ENCODE measurements at places on chromosomes 1 and 21.

DNA sequence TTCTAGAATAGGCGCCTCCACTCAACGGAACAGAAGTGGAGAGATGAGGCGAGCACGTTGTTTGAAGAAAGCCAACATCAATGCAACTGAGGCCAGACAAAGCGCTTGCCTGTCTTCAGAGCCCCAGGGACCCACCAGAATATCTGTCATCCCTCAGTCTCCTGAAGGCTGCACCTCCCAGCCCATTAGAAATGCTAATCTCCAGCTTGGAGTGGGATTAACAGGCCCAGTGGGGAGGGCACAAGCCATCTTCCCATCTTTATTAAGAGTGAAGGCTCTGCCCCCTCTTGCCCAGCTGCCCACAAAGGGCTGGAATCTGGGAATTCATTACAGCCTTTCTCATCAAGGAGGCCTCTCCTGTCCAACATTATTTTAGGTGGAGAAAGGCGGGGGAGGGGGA lies 16.8 kb upstream of the CNTN2 start:
- no peak for DNase-seq

DNA sequence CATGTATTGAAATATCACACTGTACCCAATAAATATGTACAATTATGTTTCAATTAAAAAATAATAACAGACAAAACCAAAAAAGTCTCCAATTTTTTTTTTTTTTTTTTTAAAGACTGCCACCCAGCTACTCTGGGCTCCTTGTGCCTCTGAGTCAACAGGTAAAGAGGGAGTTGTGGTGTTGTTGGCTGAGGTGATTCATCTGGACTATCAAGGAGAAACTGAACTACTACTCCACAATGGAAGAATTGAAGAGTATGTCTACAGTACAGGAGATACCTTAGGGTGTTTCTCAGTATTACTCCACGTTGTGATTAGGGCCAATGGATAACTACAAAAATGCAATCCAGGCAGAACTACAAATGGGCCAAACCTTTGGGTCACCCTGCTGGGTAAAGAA lies 67.9 kb downstream of the SCMH1 start:
- DNase-seq, result no peak

DNA sequence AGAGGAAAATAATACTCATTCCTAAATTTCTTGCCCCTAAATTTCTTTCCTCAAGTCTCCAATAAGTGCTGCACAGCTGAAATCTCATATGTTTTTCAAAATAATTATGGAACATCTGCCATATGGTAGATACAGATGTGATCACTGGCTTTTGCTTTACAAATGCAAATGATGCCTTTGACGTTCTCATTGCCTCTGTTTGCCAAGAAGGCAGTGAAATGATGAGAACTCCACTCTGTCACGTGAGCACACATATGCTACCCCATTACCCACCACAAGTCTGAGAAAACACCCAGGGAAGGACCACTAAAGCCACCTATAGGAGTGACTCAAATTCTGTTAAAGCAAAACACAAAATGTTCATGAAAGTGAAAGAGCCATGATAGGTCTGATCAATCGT lies 43.9 kb downstream of the DSCAM start:
- DNase-seq, result no peak

GRCh38 chr21:14533499-14534428 lies 12.4 kb downstream of the SAMSN1 start:
- DNase-seq, result no peak

DNA sequence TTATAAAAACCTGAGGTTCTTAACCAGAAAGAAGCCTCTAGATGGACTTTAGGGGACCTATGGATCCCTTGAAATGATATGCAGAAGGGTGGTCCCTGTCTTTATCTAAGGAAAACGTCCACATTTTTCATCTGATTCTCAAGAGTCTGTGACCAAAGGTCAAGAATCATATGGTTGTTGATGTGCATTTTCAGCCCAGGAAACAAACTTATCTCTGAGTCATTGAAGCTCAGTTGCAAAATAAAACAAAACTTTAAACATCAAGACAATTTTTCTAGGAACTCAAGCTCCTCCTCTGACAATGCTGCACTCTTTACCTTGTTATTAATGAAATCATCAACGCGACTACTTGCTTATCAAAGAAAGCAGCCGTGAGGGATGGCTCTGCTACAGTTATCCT lies 83.3 kb downstream of the TIAM1 start:
- DNase-seq, result no peak

GRCh38 chr1:180267761-180268555 lies 37.9 kb downstream of the LHX4 start:
- no peak for DNase-seq

DNA sequence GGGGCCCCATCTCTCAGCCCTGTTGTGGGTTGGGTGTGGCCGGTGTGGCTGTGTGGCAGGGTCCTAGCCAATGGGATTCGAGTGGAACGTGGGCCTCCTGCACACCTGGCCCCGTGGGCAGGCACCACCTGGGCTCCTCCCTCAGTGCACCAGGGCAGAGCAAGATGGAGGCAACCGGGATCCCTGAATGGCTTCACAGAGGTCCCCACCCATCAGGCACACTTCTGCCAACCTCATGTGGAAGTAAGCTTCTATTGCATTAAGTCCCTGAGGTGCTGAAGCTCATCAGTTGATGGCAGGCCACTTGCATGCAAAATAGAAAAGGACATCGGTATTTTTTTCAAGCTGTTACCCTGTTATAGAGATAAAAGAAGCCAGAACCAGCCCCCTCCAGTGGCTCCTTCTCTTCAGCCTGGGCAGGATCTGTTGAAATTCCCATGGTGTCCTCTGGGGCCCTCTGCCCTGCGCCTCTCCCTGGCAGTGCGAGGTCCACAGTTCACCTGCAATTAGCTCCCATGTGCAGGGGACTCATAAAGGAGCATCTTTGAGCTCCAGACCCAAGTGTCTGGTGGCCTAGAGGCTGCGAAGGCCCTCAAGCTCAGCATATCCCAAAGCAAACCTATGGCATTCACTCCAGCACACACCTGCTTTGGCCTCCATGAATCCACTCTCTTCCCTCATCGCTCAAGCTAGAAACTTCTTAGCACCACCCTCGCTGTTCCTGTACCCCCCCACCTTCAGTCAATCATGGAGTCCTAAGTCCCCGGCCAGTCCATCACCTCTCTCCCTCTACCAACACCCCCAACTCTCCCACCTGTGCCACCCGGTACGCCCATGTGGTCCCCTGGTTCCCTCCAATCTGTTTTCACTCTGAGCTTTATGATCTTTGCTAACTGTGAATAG lies 2.1 kb upstream of the SLC45A1 start:
- no peak for DNase-seq

- no peak for DNase-seq
Measured at GRCh38 chr1:188247255-188247654, 1418.5 kb downstream of the PLA2G4A start.

- no peak for DNase-seq
Measured at GRCh38 chr1:247330548-247331171, 1.0 kb downstream of the ZNF496 start.

GRCh38 chr1:53730224-53730865 lies 8.6 kb downstream of the GLIS1 start:
- no peak for DNase-seq
